Osteoblast (primary cell): ENCODE measurements at places on chromosomes 12 and 14.

DNA sequence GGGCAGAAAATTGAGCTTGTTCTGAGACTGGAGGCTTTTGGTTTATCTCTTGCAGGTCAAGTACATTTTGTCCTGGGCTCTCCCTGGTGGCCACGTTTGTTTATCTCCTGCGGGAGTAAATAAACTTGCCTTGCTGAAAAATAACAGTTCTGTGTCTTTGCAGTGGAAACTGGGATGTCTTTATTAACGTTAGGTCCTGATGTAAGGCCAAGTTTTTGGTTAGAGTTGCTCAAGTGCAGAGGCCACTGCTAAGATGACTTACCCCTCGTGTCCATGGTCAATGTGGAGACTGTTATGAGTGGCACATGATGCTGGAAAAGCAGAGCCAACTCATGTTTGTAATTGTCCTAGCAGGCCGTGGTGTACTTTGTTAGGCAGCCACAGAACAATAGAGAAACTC is 3.8 kb downstream of the PTPN11 start:
- DNase-seq = peak; percentile 10

GRCh38 chr12:49983892-49984291 is 11.1 kb downstream of the AQP6 start:
- peak; percentile 91 for DNase-seq

- no peak for DNase-seq
These were observed 111.3 kb downstream of the FOXG1 start for GRCh38 chr14:28877923-28878322.

GRCh38 chr12:71085575-71085974 is 72.2 kb downstream of the TSPAN8 start:
- DNase-seq = no peak

GRCh38 chr12:2383325-2384028 is 330.7 kb downstream of the CACNA1C start:
- DNase-seq = no peak

- peak; percentile 50 for DNase-seq
These were observed 9.8 kb upstream of the PARP11 start for GRCh38 chr12:3882896-3883564.

DNA sequence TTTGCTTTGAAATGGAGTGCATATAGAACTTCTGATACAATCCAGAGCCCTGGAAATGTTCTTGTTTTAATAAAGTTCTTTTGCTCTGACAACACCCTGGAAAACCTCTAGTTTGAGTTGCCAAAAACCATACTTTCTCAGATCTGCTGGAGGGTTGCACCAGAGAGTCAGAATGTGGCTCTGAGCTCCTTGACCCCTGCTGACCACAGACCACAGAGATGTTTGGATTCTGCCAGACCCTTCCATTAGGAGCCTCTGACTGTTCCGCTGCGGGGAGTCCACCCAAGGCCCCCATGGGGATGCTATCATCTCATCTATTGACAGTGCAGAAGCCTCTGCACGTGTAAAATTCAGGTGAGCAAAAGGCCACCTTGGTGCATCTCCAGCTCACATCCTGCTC is 332.6 kb downstream of the GLT1D1 start:
- peak; percentile 35 for DNase-seq

GRCh38 chr12:69896653-69897381 is 71.8 kb downstream of the MYRFL start:
- no peak for DNase-seq

DNA sequence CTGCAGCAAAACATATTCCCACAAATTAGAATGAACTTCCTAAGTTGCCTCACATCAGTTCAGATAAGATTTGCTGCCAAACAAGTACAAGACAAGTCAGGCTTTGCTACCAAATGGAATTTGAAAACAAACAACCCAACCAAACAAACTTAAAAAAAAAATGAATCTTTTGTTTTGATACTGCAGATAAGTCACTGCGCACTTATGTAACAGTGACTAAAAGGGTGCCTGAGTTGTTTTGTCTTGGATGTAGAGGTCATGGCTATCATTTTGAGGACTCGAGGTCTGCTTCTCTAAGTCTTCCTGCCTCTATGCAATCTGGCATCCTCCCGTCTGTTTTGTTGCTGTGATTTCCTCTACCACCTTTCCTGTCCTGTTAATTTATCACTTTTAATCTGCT is 11.1 kb upstream of the EPS8 start:
- peak; percentile 72 for DNase-seq

GRCh38 chr12:85626001-85626783 is 210.0 kb downstream of the RASSF9 start:
- DNase-seq = peak; percentile 69

DNA sequence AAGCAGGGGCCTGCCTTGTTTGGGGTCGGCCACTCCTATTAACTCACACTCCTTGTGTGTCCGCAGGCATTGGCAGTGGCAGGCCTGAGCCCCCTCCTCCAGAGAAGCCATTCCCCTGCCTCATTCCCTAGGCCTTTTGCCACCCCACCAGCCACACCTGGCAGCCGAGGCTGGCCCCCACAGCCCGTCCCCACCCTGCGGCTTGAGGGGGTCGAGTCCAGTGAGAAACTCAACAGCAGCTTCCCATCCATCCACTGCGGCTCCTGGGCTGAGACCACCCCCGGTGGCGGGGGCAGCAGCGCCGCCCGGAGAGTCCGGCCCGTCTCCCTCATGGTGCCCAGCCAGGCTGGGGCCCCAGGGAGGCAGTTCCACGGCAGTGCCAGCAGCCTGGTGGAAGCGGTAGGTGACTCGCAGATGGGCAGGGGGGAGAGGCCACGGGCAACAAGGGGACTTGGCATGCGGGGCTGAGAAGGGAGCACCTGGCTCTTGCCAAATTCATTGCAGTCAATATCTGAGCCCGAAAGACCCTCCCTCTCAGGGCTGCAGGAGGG is 106.3 kb upstream of the FKBP4 start:
- DNase-seq = peak; percentile 58

GRCh38 chr12:130031571-130032189 is 127.9 kb upstream of the TMEM132D start:
- DNase-seq = no peak

DNA sequence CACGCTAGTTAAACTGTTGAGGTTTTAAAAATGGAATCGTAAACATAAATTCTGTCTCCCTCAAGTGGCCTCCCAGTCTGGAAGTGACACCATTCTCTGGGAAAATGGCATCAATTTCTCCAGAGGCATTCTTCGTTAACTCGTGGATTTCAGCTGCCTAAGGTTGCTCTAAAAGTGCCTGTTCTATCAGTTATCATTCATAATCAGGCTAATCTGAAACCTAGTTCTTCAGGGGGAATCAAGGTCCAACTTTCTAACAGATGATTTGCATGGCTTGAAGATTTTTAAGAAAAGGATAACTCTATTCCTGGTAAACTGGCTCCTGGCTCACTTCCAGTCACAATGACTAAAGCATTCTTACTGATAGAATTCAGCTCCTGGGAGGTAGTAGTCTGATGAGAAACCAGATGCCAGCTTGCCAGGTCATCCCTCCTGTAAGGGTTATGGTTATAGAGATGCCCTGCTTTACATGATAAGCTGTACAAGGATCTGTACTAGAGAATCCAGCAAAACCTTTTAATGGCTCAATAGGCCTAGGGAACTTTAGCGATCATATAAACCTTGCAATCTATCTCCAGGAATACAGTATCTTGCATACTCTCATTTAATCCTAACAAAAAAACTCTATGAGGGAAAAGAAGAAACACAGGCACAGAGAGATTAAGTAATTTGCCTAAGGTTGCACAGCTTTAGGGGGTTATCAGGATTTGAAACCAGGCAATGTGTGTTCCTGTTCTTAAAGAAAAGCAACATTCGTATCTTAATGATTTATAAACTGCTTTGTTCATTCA is 1.5 kb downstream of the L3HYPDH start:
- DNase-seq = peak; percentile 86

GRCh38 chr12:25256826-25257225 is 6.1 kb upstream of the KRAS start:
- no peak for DNase-seq

- DNase-seq = no peak
These were observed 151.8 kb upstream of the BTG1 start for GRCh38 chr12:92297405-92297804.

GRCh38 chr12:83919081-83919480 is 993.5 kb downstream of the SLC6A15 start:
- DNase-seq = no peak

GRCh38 chr14:90573385-90574105 is 176.7 kb downstream of the CALM1 start:
- DNase-seq = peak; percentile 22

DNA sequence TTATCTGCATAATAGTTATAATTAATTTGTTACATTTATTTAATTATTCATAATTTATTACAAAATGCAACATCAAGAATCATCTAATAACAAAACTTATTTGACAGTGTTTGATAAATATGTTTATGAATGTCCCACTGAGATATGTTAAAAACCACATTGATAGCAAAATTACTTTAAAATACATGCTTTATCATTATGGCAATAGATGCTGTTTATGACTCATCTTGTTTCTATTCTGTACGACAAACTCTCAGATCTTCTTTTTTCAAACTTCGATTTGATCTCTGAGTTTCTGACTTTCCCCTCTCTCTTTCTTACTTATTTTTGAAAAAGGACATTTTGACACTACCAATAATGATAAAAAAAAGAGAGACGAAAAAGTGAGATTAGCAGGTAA is 56.8 kb upstream of the LRRK2 start:
- DNase-seq = no peak

GRCh38 chr12:116142936-116143898 is 134.3 kb downstream of the MED13L start:
- no peak for DNase-seq

DNA sequence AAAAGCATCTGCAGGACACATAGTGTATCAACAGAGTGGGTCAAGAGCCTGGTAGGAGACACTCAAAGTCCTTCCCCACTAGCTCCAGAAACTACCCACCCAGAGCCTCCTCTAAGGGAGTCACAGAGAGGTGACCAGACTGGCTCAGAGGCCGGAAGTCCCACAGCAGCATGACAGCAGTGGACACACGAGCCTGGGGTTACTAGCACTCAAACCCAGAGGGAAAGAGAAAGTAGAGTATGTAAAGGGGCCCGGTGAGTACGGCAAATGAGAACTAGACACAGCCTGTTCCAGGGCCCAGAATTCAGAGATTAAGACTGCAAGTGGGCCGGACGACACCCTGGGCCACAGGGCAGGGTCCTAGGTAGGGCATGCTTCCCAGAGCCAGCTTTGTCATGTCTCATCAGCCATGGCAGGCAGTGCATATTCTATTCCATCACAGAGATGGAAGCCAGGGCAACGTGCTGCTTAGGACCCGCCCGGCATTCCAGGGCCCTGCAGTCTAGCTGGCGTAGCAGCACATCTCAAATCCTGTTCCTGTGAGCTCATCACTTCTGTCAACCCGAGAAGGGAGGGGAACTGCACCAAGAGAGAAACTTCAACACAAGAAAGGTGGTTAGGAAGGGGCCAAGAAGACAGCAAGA is 4.2 kb downstream of the IFFO1 start:
- peak; percentile 96 for DNase-seq

DNA sequence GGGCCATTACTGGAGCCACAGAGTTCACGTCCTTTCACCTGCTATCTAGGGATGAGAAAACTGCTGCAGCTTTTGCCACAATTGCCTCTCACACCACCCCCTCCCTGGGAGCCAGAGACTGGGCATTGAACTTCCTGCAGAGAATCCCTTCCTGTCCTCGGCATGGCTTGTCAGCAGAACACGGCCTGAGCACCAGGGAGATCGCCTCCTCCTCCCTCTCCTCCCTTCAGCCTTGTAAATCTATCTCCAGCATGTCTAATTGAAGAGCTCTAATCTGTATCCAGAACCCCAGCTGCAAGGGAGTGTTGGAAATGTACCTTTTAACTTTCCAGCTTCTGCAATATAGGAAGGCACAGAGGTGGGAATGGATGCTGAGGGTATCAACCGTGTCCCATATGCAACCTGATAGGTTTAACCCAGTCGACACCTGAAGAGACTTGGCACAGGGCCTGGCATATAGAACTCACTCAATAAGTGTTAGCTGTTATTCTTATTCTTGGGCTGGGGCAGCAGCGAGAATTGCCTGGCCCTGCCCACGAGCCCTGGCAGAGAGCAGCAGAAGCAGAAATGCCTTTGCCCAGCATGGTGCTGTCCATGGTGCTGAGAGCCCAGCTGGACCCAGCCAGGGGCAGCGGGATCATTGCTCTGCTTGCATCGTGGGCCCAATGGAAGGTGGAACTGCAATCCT is 26.8 kb downstream of the TMEM63C start:
- peak; percentile 96 for DNase-seq

DNA sequence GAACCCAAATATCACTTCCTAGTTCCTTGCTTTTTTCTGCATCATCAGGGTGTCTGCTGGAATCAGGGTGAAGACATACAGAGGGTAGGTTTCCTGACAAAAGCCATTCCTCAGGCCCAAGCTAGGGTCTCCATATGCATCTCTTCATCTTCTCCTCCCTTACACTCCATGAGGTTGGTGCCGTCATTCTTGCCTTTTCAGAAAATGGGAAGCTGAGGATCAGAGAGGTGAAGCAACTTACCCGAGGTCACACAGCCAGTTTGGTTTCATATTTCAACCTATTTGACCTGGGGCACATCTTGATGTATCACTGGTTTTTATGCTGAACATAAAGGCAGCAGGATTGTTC is 7.3 kb upstream of the FAM222A start:
- no peak for DNase-seq

GRCh38 chr12:19933924-19934323 is 434.4 kb upstream of the PDE3A start:
- DNase-seq = no peak

DNA sequence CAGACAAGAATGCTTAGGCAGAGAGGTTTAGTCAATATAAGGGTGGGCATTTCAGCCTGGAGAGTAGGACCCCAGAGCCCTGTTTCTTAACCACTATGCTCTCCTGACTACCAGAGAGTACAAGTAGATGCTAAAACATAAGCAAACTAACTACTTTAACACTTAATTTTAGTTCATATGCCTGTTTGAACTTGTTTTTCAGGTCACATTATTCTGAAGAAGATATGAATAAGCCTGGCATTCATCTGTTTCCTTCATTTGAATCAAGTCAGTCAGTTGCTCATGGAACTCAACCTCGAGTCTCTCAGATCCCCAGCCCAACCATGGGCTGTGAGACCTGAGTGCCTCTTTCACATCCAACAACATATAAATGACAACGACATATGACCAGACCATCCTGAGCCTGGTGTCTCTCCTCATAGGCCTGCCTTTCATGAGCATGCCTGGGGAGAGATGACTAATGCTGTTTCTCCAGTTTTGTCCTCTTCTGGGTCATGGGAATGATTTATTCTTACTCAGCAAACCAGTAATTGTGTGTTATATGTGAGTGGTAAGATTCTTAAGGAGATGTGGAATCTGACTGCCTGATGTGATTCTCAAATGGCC is 251.1 kb upstream of the BTG1 start:
- peak; percentile 93 for DNase-seq

DNA sequence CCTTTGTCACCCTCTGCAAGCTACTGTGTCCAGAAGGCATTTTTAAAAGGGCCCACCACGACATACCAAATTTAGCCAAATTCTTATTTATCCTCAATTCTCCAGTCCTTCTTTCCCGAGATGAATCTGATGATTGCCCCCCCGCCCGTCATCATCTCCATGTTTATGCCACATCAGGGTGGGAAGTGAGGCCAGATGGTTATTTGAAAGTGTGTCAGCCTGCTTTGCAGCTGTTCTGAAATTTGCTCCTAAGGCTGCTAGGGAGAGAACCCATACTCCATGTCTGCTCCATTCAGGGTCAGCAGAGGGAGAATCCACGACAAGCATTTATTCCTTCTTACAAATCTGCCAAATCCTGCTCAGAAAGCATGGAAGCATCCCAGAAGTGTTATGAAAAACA is 337.8 kb downstream of the ADAMTS20 start:
- no peak for DNase-seq

GRCh38 chr12:48060474-48060873 is 45.4 kb downstream of the SENP1 start:
- no peak for DNase-seq

- no peak for DNase-seq
These were observed 21.3 kb downstream of the DCAF4 start for GRCh38 chr14:72947366-72948160.
